ENCODE measurements at places on chromosomes 3 and 15.
A peak's percentile ranks its signal among the peaks of the same experiment; 100 is the strongest.

DNA sequence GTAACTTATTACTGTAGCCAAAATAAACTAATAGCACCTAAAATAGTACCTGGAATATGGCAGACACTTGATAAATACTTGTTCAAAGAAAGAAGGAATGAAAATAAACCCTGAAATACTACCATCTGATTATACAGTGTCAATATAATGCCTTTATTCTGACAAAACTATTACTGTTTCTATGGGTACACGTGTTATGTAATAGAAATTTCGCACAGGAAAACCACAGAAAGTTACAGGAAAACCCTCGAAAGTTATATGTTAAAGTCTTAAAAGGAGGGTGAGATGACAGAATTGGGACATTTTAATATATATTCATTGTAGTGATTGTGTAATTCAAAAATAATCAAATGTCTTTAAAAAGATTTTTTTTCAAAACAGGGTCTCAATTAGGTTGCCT, 28.8 kb downstream of the ETFA start:
- DNase-seq = no peak

DNA sequence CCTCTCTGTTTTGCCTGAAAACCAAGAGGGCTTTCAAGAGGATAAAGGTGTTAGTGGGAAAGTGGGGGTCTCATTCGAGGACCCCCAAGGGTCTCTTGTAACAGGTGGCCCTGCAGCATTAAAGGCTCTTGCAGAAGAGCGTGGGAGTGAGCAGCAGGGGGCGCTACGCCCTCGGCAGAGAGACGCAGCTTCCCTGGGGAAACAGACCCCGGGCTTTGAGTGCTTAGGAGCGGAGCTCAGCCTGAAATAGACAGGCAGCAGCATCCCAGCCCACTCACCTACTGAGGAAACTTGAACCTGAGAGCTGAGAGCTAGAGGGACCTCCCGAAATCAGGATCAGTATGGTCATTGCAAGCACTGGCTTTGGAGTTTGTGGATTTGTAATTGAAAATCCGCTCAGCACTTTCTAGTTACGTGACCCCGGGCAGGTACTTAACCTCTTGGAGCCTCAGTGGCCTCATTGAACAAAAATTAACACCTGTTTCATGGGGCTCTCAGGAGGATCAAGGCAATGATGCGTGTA, 25.7 kb downstream of the RPLP1 start:
- DNase-seq = peak; percentile 26

DNA sequence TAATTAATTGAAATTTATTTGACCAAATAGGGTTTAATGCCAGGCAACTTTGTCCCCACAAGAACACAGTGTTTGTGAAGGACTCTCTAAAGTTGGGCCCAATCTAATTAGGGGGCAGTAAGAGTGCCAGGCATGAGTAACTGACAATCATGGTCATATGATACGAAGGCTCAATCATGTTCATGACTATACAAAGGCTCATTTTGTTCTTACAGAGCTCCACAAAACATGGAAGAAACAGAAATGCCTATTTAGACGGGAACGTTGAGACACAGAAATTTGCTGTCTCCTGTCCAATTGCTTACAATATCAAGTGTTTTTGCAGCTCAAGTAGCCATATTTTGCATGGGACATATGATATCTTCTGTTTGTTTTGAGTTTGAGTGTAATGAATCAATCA, 391.1 kb downstream of the SI start:
- no peak for DNase-seq

- DNase-seq = no peak
These were observed 31.0 kb downstream of the CEP63 start for GRCh38 chr3:134516905-134517304.

DNA sequence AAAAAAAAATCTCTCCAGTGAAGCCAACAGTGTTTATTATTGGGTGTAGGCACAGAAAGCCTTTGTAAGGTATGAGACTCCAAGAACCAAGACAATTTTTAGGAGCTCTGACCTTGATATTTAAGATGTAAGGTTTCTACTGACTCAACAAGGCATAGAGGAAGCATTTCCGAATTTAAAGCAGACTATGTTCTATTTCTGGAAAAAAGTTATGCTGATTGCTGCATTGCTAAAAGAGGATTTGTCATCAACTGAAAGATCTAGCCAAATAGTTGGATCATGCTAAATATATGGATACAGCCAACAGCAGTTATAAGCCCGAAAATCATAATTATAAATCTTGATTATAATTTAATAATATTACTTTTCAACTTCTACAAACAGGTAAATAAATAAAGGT, 53.3 kb upstream of the MELTF start:
- no peak for DNase-seq

Measured in NCI-H187 (cell line).